ENCODE measurements at places on chromosomes 2 and 18.
A peak's percentile ranks its signal among the peaks of the same experiment; 100 is the strongest.

- no peak for DNase-seq
Observed at GRCh38 chr2:239961662-239962613, 63.2 kb downstream of the NDUFA10 start.

GRCh38 chr2:110115291-110116032 lies at the start of gene MALL:
MALL (minus strand) TSS chr2:110115822; CDS start chr2:110115792, 30 bp downstream.
- DNase-seq = no peak

DNA sequence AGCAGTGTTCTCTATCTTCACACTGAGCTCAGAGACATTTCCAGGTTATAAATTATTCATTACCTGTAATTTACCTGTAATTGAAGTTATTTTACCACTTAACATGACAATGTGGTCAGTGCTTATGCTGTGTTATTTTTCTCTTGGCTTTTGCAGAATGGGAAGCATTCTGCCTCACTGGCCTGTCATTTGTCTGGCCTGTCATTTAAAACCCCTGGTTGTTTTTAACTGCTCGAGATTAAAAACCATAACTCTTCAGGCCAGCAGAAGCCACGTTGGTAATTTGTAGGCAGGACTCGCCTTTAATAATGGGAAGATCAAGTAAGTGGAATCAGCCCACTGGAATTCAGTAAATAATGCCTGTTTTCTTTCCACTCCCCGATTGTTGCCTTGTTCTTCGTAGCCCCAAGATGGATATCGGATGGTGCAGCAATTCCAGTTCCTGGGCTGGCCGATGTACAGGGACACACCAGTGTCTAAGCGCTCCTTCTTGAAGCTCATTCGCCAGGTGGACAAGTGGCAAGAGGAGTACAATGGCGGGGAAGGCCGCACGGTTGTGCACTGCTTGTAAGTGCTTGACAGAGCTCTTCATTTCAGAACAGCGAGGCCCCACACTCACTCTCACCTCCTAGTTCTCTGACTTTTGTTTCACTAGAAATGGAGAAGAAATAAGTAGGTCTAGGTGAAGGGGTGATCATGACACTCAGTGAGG lies 222.4 kb upstream of the RAB12 start:
- no peak for DNase-seq

GRCh38 chr18:60146220-60146960 lies 226.2 kb downstream of the MC4R start:
- DNase-seq = no peak

- no peak for DNase-seq
Observed at GRCh38 chr2:105779394-105779793, 34.7 kb downstream of the NCK2 start.

DNA sequence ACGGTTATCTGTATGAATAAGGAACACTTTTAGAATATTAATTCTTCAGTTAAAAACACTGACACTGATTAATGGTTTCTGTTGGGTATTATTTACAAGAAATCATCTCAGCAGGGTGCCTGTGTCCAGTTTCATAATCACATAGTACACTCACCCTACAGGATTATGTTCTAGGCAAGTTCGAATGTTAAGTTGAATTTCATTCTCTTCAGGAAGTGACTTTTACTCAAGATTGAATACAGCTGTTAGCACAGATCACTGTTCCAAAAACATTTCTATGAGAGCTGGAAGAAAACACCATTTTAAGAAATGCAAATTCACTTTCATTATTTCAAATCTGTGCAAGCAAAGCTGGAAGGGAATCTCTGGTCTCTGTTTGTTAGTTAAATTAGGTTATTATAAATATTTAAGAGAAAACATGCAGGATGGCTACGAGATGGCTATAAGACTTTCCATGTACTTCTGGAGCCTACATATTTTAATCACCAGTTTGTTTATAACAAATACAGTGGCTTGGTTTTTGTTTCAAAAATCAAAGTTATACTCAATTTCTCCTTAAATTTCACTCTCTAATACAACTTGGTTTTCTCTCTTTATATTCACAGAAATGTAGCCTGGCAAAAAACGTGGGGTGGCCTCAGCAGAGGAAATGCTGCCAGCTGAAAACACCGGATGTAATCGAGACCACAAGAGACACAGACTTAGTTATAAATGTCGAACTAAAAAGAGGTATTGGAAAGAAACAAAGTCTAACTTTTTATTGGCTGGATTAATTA lies 65.8 kb downstream of the RBMS1 start:
- peak; percentile 53 for DNase-seq

DNA sequence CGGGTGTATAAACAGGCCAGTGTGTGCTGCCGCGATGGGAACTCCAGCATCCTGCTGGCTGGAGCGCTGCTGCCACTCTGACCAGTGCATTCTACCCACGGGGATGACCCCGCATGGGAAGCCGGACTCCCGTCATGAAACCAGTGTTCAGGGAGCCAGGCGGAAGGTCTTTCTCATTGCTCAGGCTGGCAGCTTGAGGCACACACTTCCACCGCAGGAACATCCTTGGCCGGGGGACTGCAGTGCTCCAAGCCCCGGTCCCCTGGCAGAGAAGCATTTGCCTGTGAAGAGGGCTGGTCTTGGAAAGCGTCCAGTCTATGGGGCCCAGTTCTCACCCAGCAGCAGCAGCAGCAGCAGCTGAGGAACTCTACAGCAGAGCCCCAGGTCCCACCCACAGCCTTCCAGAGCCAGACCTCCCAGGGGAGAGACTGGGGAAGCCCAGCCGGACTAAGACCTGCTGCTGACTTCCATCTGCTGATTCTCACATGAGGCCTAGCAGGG lies 235.9 kb downstream of the KLHL29 start:
- DNase-seq = no peak

DNA sequence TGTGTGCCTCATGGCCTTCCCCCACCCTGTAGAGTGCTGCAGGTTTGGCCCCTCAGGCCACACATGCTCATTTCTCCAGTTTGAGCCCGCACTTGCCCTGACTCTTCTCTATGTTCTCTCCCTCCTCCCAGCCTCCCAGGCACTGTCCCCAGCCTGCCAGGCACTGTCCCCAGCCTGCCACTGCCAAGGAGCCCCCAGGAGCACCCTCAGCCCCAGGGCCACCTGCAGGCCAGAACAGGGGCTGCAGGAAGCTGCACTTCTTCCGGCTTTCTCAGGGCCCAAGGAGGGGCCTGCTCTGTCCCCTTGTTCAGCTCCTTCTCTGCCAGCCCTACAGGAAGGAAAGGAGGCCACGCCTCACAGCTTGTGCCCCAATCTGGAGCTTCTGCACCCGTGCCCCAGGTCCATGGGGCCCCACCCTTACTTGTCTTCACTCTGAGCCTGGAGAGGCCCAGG lies 31.6 kb downstream of the CYP26B1 start:
- no peak for DNase-seq

DNA sequence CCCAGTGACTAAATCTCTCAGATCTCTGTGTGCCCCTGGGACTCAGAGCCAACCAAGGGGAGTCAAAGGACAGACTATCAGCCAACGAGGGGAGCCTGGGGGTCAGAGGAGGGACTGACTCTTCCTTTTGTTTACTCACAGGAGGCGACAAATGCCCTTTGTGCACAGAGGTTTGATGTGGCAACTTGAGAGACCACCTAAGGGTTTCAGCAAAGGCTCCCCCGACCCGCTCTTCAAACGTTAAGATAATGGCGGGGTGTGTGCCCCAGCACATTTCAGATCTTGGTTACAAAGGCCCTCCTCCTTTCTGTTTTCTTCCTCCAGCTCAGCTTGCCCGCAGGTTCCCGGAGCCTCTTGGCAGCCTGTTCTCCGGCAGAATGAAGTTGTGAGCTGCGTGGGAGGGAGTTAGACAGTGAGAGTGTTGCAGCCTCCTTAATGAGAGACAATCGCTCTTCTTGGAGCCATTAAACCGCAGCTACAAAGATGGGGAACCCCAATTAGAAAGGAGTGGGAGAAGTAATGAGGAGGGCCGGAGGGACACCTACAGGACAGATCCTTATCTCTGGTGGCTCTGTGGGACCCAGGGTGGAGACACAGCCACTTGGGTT lies 76.2 kb downstream of the KIAA2012 start:
- DNase-seq = no peak

DNA sequence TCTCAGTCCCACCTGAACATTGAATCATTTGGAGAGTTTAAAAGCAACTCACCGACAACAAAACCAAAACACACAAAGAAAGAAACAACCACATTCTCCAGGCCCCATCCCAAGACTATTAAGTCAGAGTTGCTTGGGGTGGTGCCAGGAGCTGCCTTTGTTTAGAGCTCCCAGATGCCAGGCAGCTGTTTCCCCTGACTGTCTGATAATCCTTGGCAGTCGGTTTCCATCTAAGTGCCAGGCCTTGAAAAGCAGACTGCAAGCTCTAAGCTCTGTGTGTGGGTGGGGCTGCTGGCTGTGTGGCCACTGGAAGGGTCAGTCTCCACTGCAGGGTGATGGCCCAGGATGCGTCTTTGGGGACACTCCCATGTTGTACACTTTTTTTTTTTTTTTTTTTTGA lies 255.3 kb upstream of the AGAP1 start:
- DNase-seq = no peak

DNA sequence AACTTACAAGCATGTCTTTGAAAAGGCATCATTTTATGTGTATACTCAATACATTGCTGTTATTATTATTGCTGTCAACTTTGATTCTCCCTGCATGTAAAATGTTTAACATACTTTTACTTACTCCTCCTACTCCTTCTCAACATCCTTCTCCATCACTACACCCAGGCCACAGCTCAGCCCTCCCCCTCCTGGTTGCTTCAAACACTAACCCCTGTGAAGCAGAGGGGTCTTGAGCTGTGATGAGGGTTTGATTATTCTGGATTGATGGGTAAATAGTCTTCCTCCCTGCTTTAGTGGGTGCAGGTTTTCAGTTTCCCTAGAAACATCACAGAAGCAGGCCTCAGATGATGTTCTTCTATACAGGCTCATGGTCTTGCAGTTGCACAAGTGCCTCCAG lies 221.0 kb downstream of the OSR1 start:
- no peak for DNase-seq

DNA sequence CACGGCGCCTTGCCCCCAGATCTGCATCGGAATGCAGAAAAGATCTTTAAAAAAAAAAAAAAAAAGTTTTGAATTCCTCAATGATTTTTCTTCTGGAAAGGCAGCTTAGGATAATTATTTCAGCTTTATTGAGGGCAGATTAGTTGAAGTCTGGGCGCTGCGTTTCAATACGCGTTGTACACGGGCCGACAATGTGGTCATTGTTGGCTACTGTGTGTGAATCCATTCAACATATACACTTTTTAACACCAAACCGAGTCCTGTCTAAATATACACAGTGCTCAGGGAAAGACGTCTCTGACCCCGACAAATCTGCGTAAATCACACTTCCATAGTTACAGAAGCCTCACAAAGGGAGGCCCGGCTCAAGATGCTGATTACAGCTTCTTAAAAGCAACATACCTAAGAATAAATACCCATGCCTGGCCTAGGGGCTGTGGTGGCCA lies 1.4 kb upstream of the SIX3 start:
- DNase-seq = no peak

DNA sequence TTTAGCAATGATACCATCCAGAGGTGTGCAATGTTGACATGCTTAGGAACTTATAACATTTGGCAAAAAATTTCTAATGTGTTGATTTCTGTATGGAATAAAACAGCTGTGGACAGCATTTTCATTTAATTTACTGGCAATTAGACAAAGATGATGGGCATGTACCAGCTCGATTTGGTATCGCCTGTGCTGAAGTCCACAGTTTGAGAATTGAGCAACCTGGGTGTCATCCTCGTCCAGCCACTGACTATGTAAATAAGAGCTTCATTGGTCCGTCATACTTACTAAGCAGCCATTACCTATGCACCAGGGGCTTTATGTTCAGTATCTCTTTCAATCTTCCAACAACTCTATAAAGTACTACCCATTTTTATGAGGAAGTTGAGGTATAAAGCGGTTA lies 24.6 kb upstream of the ACAA2 start:
- DNase-seq = no peak

DNA sequence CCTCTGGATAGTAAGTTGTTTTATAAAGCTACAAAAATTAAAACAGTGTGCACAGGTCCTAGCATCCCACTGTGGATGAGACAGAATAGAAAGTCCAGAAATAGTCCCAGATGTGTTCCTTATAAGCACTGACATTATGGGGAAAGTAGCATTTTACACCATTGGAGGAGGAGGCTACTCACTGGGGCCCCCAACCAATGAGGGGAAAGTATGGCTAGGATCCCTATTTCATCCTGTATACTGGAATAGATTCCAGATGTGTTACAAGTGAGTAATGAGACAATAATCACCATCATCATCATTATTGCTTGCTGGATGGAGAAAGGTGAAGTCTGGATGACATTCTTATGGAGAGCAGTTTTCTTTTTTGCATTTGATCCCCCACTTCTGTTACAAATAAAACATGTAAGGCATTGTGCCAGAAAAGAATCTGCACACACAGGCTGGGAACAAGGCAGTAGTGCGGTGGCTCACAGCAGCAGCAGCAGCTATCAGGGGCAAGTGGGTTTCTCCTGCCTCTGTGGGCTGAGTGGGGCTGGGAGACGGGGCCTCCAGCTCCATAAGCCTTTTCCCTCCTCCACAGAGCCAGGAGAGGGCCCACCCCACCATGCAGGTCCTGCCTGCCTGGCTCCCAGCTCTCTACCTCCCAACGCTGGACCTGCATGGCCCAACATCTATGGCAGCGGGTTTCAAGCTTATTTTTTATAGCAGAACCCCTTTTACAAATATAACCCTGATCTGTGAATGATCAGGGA lies 5.0 kb downstream of the ARID5A start:
- no peak for DNase-seq

- no peak for DNase-seq
Observed at GRCh38 chr2:96207774-96208142, 869 bp downstream of the STARD7 start.

- DNase-seq = no peak
Observed at GRCh38 chr2:9213477-9214051, 7.0 kb downstream of the ASAP2 start.

- peak; percentile 44 for DNase-seq
Observed at GRCh38 chr2:69770193-69770702, 28.3 kb downstream of the ANXA4 start.

GRCh38 chr2:113277474-113278072 lies 1.1 kb downstream of the PAX8 start:
- DNase-seq = peak; percentile 13

Data from stimulated activated CD4-positive, alpha-beta T cell treated with anti-CD3 and anti-CD28 coated beads, Interleukin-15, amount 100 ng/mL, for 24 hours (primary cell).